ENCODE measurements at places on chromosomes 12 and 14. TPM values are rescaled to one million over a fixed set of nuclear protein-coding genes. Genes with fewer than 3 reads are reported as not detected.

DNA sequence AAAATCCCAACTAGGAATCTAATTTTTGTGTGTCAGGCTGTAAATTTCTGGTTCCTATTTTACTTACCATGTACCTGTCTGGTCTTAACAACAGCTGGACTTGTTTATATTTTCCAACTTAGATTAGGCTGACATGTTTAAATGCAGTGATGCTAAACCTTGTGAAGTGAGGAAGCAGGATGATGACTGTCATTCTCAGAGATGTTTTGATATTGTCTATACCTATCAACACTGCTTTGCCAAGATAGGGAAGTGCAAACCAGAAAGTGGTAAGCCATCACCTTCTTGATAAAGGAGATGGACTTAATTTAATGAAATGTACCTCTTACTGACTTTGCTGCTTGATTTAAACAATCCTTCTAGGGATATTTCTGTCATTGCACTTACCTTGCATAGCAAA lies 2.1 kb downstream of the BICD1 start:
- no peak for DNase-seq

- peak; percentile 77 for DNase-seq
Measured at GRCh38 chr14:68762953-68763764, 29.7 kb downstream of the ZFP36L1 start.

The XRCC3 gene
- 1.7 TPM for total RNA-seq

The GPR68 gene
- 0.19 TPM for total RNA-seq

GRCh38 chr12:91483471-91483985 lies 300.9 kb upstream of the DCN start:
- DNase-seq: no peak

The ARL6IP4 gene
- total RNA-seq: 111 TPM

The ASB2 gene
- total RNA-seq: 0.59 TPM

DNA sequence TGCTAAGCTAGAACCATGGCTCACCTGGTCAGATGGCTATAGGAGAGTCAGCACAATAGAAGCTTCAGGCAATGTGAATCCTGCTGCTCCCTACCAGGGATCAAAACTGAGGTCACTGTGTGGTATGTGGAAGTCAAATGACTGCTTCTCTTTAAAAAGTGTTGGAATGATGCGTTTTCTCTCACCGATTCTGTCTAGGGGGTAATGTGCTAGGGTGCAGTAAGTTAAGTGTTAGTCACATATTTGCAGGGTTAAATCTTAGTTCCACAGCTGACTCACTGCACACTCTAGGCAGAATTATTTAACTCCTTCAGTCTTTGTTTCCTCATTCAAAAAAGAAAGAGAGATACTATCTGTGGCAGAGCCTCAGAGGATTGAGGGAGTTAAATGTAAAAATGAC lies 696.6 kb downstream of the DIO2 start:
- no peak for DNase-seq

GRCh38 chr12:14698555-14698954 lies 2.2 kb upstream of the GUCY2C start:
- DNase-seq: no peak

GRCh38 chr12:117143008-117143532 lies 43.9 kb upstream of the TESC start:
- peak; percentile 69 for DNase-seq

GRCh38 chr12:88973998-88974397 lies 378.3 kb downstream of the DUSP6 start:
- no peak for DNase-seq

DNA sequence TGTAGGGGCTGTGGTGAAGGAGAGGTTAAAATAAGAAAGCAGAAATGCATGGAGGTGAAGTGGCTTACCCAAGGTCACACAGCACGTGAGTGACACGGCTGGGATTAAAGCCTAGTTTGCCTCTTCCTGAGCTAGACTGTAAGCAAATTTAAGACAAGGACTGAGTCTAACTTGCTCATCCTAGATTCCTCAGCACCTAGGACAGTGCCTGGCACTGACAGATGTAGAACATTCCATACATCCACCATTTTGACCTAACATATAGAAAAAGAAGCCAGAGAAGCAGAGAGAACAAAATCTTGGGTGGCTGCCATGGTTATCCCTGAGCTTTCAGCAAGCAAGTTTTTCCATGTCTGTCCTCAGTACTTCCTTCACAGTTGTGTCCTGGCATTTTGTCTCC lies 110.5 kb downstream of the PAH start:
- no peak for DNase-seq

GRCh38 chr12:69309461-69309860 lies 38.7 kb upstream of the LYZ start:
- no peak for DNase-seq

DNA sequence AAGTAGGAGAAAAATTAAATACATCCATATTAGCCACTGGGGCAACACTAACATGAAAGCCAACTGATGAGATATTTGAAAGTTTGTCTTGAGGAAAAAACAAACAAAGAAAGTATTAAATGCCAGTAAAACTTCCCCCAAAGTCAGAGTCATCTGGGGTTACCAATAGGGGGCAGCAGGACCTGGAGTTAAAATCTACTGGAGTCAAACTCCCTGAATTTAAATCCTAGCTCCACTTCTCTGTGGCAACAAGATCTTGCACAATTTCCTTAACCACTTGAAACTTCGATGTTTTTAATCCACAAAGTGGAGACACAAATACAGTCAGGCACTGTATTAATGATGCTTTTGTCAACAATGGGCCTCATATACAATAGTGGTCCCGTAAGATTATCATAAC lies 14.4 kb downstream of the PLEKHG7 start:
- DNase-seq: no peak

DNA sequence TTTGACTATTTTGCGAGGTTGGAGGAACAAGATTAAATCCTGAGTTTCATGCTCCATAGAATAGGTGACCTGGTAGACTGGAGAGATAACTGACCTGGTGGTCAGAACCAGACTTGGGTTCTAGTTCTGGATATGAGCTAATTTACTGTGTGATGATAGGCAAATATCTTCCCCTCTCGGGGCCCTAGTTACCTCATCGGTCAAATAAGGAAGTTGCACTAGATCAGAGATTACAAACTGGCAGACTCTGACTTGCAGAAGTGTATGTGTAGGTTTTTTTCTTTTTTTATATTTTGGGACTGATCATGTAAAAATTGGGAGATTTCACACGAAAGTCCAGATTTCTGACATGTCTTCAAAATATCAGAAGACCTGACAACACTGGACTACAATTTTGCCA lies 37.0 kb downstream of the RPH3A start:
- DNase-seq: no peak
